ENCODE measurements at places on chromosomes 13 and 19.
A peak's percentile ranks its signal among the peaks of the same experiment; 100 is the strongest.

- no peak for DNase-seq
Observed at GRCh38 chr13:97499181-97499580, 65.2 kb downstream of the RAP2A start.

DNA sequence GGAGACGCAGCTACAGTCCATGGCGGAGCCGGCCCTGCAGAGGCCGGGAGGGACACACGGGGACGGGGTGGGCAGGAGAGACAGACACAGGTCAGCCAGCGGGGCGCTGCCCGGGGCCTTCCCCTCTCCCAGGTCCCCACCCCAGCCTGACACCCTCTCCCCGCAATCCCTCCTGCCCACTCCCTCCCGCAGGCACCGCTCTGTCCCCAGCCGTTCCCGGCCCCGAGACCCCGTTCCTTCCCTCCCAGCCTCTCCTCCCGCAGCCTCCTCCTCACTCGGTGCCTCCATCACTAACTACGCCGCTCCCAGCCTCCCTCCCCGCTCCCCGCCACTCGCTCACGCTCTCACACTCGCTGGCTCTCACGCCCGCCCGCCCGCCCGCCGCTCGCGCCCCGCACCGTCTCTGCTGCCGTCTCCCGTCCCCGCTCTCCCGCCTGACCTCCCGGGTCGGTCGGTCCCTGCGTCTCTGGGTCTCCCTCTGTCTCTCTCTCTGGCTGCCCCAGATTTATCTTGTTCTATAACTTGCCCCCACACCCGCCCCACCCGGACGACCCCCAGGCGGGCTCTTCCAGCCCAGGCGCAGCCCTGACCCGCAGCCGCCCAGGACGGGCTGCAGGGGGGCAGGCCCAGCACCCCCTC lies 15.2 kb downstream of the ERFL start:
- DNase-seq, result no peak

DNA sequence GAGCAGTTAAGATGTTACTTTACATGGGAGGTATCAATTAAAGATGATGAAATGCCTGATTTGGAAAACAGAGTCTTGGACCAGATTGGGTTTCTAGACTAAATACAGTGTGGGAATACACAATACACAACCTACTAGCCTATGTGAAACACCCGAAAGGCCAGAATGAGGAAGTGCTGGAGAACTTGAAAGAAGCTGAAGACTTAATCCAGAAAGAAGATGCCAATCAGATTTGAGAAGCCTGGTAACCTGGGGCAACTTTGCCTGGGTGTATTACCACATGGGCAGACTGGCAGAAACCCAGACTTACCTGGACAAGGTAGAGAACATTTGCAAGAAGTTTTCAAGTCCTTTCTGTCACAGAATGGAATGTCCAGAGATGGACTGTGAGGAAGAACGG lies 43.2 kb downstream of the N4BP2L1 start:
- DNase-seq, result no peak

GRCh38 chr19:1356508-1356865 lies 27.2 kb upstream of the NDUFS7 start:
- DNase-seq, result peak; percentile 54

- no peak for DNase-seq
Observed at GRCh38 chr19:40659566-40659965, 30.9 kb downstream of the NUMBL start.

GRCh38 chr13:102709536-102709935 lies 14.7 kb upstream of the METTL21C start:
- no peak for DNase-seq

GRCh38 chr19:15457701-15458484 lies 6.5 kb downstream of the RASAL3 start:
- no peak for DNase-seq

DNA sequence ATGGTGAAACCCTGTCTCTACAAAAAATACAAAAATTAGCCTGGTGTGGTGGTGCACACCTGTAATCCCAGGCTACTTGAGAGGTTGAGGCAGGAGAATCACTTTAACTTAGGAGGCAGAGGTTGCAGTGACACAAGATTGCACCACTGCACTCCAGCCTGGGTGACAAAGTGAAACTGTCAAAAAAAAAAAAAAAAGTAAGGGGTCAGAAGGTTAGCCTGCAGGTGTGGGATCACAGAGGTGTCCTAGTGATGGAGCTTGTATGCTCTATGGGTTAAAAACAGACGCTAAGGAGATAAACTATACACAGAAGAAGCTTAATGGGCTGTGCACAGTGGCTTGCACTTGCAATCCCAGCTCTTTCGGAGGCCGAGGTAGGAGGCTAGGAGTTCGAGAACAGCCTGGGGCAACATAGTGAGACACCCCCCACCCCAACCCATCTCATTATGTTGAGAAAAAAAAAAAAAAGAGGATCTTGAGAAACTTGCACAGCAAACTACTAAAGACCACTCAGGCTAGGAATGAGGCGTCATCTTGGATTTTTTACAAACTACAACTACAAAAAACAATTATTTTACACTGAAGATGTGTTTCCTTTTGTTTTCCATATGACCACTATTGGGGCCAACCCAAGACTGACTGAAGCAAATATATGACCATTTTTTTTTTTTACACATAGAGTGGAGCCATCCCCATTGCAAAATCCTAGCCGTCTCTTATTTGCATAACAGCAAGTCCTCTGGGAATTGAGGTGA lies 7.9 kb downstream of the FOSB start:
- DNase-seq, result no peak

GRCh38 chr19:42433503-42434260 lies 6.5 kb upstream of the LIPE start:
- DNase-seq, result peak; percentile 37

- no peak for DNase-seq
Observed at GRCh38 chr13:20441056-20441455, 84.6 kb downstream of the CRYL1 start.

- no peak for DNase-seq
Observed at GRCh38 chr19:40392123-40392522, 2.1 kb upstream of the HIPK4 start.

GRCh38 chr13:104553186-104553585 lies 1487.0 kb upstream of the SLC10A2 start:
- peak; percentile 57 for DNase-seq

GRCh38 chr19:28687296-28687695 lies 525.7 kb downstream of the UQCRFS1 start:
- DNase-seq, result no peak

DNA sequence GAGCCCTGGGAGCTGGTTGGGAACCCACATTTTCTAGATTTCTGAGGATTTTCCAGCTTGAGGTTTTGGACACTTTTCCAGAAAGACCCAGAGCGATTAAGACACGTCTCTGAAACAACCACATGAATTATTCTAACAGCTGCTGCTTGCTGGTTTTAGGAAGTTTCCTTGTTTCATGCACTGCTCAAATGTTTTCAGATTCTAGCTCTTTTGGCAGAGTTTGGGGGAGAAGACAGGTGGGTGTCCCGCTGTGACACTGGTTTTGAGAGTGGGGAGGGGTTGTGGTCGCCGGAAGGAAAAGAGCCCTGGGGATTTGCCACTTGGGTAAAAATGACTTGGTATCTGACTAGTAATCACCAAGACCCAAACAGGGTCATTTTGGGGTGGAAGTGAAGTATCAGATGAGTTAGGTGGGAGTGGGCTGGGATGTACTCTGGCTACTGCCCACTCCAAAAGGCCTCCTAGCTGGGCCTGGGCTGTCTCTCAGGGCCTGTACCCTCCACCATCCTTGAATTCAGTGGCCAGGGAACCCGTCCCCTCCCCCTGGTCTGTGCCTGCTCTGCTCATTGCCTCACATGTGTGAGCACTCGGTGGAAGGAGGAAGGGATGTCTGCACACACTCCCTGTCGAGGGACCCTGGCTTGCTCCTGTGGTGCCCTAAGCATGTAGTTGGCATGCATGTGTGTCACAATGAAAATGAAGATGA lies 13.2 kb downstream of the GATAD2A start:
- no peak for DNase-seq

DNA sequence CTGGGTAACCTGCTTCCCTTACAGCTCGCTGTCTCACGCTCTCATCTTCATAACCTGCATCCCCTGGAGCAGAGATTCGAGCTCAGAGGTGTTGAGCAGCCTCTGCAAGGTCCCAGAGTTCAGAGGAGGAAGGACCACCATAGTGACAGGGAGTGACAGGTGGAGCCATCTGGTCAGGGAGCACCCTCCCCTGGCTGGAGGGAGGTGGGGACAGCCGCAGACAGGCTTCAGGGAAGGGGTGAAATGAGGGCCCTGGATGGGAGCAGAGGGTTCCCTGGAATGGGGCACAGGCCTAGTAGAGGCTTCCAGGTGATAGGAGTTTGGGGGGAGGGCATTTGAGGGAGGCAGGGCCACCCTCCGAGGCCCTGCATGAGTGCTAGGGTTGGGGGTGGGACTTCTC lies 82.1 kb downstream of the ZNF429 start:
- no peak for DNase-seq

DNA sequence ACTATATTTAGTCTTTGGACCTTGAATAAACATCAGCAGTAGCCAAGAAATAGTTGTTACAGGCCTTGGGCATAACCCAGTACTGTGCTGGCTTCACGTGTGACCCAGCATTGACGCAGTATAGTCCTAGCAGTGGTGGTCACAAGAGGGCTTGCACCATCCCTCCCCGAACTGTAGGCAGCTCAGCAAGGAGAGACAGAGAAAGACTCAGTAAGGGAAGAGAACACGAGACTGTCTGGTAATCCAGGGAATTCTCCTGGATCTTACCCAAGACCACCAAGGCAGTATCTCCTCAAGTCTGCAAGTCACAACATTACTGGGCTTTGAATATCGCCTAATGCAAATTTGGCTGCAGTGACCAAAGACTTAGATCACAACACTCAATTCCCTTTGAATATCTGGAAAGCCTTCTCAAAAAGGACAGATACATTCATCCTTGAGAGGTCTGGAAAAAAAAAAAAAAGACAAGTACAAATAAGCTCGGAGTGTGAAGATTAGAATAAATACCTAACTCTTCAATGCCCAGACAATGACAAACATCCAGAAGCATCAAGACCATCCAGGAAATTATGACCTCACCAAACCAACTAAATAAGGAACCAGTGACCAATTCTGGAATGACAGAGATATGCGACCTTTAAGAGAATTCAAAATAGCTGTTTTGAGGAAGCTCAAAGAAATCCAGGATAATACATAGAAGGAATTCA lies 39.7 kb downstream of the CAB39L start:
- DNase-seq, result no peak

DNA sequence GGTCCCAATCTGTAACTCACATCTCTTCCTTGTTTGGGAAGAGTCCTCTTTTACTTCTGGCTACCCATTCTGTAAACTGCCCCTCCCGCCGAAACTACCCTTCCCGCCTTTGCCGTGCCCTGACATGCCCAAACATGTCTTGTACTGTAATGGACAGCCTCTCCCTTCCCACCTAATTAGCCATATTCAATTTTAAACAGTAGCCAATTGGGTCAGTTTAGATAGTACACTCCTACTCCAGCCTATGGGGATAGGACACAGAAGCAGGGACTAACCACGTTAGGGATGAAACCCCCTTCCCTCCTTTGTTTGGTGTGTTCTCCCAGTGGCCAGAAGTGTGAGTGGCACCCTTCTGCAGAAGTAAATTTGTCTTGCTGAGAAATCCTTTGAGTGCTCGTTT lies 34.2 kb downstream of the SACS start:
- DNase-seq, result no peak

GRCh38 chr13:59748046-59748445 lies 415.7 kb downstream of the DIAPH3 start:
- peak; percentile 52 for DNase-seq

- DNase-seq, result peak; percentile 3
Observed at GRCh38 chr19:32924200-32924599, 47.6 kb downstream of the CEP89 start.

DNA sequence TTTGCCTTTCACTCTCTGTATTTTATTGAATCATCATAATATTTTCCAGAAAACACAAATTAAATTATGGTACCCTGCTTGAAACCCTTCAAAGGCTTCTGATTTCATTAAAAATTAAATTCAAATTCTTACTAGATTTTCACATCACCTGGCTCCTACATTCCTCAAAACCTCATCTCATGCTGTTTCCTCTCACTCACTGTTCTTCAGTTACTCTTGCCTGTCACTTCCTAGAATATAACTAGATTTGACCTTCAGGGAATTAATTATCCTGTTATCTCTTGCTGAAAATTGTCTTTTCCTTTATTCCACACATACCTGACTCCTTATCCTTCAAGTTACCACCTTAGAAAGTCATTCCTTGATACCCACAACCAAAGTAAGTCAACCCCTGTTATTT lies 2294.7 kb downstream of the PCDH9 start:
- DNase-seq, result no peak

- DNase-seq, result no peak
Observed at GRCh38 chr19:29612801-29613595, 6.9 kb downstream of the POP4 start.

DNA sequence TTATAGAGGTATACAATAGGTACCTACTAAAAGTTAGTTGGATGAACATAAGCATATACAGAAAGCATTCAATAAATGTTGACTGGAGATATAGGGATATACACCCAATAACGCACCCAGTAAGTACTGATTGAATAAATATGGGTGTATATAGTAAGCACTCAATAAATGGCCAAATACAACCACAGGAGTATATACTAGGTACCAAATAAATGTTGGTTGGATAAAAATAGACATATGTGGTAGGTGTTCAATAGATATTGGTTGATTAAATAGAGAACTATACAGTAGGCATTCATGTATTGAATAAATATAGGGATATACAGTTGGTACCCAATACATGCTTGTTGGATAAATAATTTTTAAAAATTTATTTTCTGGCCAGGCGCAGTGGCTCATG lies 9.4 kb downstream of the ANGPTL8 start:
- no peak for DNase-seq

GRCh38 chr19:57437931-57438330 lies 2.8 kb downstream of the ZNF749 start:
- DNase-seq, result no peak

- peak; percentile 48 for DNase-seq
Observed at GRCh38 chr19:40689339-40690049, 957 bp downstream of the NUMBL start.

DNA sequence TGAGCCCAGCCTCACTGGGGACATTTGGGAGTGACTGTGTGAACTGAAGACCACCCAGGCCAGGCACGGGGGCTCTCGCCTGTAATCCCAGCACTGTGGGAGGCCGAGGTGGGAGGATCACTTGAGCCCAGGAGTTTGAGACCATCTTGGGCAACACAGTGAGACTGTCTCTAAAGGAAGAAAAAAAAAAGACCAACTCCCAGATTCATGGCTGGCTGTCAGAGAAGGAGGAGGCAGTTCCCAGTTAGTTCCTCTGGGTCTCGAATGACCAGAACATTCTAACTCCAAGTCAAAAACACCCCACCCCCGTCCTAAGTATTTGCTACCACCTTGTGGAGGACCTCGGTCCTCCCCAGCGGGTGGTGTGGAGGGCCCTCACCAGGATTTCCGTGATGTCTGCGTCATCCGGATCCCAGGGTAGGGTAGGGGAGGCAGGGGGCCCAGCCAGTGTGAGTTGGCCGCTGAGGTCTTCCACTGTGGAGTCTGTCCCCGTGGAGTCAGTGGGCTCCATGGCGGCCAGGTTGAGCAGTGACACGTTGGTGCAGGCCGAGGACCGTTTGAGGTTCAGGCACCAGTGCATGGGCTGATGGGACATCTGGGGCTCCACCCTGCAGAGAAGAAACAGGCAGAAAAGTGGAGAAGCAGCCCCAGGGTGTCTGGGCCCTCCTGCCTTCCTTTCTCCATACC lies 1.3 kb downstream of the TSKS start:
- peak; percentile 50 for DNase-seq

- DNase-seq, result peak; percentile 90
Observed at GRCh38 chr19:53196777-53197396, 3.7 kb upstream of the ZNF665 start.

GRCh38 chr13:81988567-81988966 lies 1647.6 kb upstream of the SPRY2 start:
- no peak for DNase-seq
